Endothelial cell (in vitro differentiated cells): ENCODE measurements at places on chromosomes 2 and 18.

- DNase-seq: no peak
Measured at GRCh38 chr2:86296947-86297346, 40.5 kb downstream of the REEP1 start.

GRCh38 chr18:39215920-39216319, 1650.3 kb upstream of the CELF4 start:
- no peak for DNase-seq

DNA sequence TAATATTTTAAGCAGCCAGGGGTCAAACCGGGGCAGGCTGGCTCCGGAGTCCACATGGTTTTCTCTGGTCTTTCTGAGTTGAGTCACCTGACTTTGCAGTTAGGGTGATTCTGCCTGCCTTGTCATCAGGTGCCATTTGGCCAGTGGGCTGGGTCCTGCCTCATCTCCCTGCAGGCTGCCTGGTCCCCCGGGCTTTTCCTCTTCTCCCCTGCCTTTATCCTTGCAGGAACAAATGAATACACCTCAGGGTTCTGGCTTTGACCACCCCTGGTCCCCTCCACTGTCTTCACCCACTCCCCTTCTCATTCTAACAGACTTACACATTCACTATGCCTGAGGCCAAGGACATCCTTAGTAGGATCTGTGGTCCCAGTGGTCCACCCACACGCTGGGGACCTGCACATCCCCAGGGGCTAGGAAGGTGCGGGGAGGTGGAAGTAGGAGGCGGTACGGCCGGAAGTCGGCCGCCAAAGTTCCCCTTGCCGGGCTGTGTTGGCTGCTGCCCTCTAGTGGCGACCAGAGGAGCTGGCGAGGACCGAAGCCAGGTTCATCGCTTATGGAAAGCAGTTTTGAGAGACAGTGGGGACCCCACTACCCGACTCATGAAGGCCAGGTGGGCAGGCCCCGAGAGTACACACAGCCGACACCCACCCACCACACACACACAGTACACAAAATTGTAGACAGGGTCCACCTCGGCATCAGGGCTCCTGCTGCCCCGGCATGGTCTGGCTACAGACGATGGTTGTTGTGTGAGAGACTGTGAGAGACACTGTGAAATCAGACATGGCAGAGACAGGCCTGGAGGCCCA, 6.3 kb upstream of the TEX261 start:
- peak; percentile 73 for DNase-seq

DNA sequence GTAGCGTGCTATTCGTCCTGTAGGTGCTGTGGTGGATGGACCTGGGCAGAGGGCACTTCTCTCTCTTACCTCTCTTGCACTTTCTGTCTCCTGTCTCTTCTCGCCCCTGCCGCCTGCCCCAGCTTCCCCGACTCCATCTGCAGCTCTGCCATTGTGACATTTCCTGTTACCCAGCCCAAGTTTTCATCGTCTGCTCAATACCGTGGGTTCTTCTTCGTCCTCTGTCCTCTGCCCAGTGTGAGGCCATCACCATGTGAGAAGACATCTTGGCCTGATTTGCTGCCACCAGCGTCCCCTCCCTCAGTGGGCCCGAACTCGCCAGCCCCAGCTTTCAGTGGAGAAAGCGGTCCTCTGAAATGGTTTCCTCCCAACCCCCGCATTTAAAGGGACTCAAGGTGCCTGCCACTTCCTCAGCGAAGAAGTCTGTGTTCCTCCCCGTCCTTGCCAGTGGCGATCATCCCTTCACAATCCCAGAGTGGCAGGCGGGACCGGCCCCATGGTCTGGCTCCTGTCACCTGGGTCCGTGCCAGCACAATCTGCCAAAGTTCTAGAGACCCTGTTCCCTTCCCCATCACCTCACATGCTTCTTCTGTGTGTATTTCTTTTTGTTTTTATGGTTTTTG, 18.0 kb downstream of the TGOLN2 start:
- DNase-seq: no peak

DNA sequence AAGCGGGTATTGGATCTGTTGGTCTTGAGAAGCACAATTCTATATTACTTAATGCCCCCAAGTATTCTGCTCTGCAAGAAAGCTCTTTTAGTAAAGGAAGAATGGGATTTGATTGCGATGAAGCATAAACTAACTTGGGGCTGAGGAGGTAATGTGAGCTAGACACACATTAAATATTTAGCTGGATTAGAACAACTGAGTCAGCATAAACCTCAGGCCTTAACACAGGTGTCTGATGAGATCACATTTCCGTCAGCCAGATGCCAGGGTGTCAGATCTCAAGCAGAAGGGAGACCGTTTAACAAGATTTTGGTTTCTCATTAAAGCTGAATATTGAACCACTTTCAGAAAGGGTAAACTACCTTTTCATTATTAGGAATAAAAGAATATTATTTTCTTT, 94.5 kb downstream of the GYPC start:
- DNase-seq: no peak

GRCh38 chr2:147033044-147033443, 811.8 kb upstream of the ACVR2A start:
- no peak for DNase-seq
